ENCODE measurements at places on chromosomes 12 and 14.

GRCh38 chr14:69999261-69999674 is 120.1 kb downstream of the SMOC1 start:
- DNase-seq: no peak

DNA sequence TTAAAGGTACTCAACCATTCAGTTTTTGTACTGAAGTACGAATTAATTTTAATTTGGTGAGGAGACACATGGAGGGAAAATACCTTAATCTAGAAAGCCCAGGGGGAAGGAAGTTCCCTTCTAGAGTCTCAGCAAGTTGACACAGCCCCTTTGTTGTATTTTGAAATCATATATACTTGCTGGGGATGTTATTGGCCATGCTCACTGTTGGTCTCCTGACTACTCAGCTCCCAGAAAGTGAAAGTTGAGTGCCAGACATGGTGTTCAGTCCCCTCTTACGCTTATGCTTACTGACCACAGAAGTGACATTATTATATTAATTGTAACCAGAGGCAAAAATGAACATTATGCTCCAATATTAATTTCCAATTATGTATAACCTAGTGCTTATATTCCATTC is 28.1 kb downstream of the ARF6 start:
- DNase-seq: no peak

DNA sequence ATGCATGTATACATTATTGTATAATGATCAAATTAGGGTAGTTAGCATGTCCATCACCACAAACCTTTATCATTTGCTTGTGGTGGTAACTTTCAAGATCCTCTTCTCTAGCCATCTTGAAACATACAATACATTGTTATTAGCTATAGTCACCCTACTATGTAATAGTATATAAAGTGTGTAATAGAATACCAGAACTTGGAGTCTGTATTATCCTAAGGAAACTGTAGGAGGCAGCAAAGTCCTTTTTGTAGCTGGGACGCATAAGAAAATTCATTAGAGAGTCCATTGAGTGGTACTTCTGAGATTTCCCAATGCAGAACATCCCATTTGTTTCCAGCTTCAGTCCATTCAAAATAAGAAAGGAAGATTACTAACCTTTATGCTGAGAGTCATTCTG is 325.9 kb upstream of the LRFN5 start:
- no peak for DNase-seq

DNA sequence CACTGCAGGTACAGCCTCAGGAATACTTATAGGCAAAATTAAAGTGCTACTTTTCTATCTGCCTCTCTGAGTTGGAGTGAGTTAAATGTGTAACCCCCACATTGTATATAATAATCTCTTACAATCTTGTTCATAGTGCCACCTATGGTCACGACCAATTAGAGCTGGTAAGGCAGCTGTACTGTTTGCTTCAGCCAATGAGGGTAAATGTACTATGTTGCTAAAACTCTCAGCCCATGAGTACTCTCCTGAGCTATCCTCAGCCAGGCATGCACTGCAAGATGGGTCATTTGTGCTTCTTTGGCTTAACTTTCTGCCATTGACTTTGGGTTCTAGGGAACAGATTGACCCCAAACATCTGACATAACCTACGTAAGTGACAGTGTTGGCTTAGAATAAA is 15.0 kb upstream of the MDM2 start:
- DNase-seq: no peak

GRCh38 chr12:93378998-93379325 is 1.2 kb downstream of the NUDT4 start:
- DNase-seq: no peak

DNA sequence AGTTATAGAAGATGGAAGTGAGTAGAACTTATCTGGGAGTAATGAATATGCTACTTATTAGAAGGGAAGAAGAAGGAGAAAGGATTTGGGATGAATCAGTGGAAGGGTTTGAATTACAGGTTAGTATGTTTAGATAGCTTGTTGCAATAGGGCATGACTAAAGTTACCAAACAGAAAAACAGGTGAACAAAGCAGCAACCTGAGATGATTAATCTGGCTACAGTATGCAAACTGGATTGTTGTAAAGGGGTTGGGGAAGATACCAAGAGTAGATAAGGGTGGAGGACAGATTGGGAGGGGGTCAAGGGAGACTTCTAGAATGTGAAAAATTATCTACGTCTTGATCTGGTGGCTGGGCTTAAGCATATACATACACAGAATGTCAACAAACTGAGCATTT is 73.4 kb upstream of the CLEC14A start:
- DNase-seq: no peak

DNA sequence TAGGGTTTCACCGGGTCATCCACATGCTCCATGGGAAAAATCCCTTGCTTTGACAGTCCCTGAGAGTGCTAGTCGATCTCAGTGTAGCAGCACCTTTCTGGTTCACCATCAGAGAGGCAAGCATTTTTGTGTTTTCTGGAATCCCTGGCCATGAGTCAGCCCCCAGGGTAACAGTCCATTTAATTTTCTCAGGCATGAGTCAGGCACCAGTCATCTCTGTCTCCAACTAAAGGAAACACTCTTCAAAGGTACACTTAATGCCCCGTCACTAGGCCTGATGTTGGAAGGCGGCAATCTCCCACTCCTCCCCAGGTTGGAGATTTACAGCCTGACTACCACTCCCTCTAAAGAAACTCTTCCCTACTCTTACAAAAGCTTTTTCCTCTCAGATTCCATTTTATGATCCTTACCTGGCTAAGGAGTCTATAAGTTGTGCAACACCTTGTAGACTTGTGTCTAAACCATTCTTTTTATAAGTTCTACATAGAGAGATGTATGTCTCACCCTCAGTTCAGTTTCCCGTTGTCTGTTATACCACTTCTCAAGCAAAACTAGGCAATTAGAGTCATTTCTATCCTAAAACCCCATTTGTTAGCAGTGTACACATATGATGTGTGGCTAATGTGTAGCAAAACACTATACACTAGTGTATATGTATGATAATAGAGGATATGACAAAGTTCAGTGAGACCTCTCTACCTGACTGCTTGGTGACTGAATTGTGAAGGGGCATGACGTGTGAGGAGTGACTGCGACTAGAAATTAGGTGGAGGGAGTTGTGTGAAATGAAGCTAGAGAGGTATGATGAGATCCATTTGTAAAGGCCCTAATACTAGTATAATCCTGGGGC is 24.6 kb downstream of the TMEM19 start:
- no peak for DNase-seq

DNA sequence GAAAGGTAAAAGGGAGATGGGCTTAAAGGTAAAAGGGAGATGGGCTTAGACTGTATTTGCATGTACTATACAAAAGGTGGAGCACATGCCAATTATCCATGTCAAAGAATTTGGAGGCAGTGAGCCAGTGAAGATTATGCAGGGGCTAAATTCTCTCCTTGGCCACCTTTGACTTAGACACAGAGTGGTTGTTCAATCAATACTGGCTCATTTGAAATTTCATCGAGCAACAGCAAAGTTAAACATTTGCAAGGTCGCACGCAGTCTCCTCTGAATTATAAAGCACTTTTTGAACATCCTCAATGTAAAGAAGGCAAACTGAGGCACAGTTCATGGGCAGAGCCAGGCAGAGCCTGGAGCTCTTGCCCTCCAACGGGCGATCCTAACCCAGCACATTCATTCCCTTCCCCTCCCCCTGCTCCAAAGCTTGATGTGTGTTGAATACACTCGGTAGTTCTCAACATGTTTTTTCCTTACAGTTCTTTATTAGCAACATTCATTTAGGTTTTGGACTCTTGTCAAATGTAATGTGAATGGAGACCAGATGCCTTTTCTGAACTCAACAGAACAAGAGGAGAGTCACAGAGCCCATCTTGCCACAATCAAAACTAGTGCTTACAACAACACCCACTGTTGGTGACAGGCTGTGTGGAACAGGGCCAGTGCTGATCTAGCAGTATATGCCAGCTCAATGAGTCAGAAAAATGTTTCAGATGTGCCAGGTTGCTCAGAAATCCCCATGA is 169.7 kb upstream of the G2E3 start:
- no peak for DNase-seq

DNA sequence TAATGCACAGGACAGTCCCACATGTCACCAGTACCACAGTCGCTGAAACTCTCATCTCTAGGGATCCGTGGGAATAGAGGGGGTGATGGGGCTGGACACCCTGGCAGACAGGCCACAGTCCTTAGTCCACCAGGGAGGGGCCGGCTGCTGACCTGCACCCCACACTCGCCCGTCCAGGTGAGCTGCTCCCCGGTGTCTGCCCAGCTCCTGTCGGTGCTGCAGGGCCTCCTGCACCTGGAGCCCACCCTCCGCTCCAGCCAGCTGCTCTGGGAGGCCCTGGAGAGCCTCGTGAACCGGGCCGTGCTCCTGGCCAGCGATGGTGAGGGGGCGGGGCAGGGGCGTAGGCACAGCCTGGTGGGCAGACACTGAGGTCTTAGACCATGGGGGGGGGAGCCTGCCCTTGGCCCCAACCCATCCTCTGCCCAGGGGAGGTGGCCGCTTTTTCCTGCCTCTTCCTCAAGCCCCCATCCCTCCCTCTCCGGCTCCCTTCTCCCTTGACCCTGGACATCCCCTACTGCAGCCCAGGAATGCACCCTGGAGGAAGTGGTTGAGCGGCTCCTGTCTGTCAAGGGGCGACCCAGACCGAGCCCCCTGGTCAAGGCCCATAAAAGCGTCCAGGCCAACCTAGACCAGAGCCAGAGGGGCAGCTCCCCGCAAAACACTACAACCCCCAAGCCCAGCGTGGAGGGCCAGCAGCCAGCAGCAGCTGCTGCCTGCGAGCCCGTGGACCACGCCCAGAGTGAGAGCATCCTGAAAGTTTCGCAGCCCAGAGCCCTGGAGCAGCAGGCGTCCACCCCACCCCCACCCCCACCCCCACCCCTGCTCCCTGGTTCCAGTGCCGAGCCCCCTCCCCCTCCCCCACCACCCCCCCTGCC is 17.1 kb upstream of the ADSS1 start:
- DNase-seq: no peak

GRCh38 chr12:77005611-77006098 is 59.7 kb downstream of the E2F7 start:
- DNase-seq: no peak

- DNase-seq: no peak
These were observed at the start of gene ADCY4 for GRCh38 chr14:24334431-24335291. Gene ADCY4, minus strand, starts transcription at chr14:24335071. Its CDS starts 419 bp downstream, at chr14:24334652.

- no peak for DNase-seq
These were observed 153.9 kb downstream of the KIF26A start for GRCh38 chr14:104292084-104292970.

DNA sequence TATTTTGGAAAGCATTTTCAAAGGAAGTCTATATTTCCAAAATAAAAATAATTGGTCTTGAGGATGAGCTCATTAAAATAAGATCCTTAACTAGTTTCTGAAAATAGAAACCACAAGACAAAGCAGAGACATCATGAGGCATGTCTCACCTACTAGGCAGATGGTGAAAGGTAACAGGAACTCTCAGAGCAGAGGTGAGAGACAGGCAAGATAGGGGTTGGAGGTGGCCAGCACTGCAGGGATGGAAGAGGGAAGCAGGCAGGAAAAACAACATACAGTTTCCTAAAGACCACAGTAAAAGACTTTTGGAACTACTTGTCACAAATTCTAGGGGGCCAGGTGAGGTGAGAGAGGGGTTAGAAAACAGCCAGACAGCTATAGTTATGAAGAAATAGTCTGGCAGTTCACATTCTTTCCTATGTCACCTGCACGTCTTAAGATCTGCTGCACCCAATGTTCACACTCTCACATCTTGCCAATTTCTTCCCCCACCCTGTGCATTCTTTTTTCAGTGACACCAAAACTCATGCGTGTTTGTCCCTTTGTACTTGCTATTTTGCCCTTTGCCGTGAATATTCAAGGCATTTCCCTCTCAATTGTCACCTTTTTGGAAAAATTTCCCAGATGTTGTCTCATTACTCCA is 341.7 kb upstream of the KITLG start:
- DNase-seq: no peak

DNA sequence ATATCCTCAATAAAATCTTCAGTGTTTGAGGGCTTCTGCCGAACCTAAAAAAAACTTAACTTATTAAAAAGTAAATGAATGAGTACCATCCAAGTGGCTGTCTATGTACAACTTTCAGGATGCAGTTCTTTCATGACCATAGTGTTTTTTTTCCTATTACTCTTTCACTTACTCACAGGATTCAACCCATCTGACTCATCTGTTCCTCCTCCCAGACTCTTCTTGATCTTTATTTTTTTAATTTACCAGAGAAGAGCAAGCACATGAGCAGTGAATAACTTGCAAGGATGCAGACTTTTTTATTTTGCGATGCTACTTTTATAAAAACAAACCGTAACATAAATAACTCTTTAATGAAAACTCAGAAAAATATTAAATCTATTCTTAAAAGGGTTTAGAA is 24.5 kb downstream of the RECQL start:
- no peak for DNase-seq

DNA sequence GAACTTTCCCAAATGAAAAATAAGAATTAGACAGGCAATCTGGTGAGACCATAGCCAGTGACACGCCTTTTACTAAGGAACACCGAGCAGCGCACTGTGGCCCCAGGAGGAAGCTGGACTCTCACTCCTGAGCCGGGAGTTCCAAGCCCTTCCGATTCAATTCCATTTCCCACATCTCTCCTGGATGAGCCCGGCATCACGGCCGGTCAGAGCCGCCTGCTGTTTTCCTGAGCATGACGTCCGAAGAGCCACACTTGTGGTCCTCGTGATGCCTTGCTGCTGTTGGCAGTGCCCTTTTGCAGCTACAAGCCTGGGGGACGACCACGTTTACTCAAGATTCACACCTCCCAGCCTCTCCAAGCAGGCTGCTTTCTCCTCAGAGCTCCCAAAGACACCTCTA is 40.8 kb downstream of the FBXL14 start:
- DNase-seq: no peak

All from stimulated activated CD8-positive, alpha-beta memory T cell treated with anti-CD3 and anti-CD28 coated beads, Interleukin-4, amount 100 ng/mL, for 24 hours (primary cell).